ENCODE measurements at places on chromosomes 3 and 15.

DNA sequence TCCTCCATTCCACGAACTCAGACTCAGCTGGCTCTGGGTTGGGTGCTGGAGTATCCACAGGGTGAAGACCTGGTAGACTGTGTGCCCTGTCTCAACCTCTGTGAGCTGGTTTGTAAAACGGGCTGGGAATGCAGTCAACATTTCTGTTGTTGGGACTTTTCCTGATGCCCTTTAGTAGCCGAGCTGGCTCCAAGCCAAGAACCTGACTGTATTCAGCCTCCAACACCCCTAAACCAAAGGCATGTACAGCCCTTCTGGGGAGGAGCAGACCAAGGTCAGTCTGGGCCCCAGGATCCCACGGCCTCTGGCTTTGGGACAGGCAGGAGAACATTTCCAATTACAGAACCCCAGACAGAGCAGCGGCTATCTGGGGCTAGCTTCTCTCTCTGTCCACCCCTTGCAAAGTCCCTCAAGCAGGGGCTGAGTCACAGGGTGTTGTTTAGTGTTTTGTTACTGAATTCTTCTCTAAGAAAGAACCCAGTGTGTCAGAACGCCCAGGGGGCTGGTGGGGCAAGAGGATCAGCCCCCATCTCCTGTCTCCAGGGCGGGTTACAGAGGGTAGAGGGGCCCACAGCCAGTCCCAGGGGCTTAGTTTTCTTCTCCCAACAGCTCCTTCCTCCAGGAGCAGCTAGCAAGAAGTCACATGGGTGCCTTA lies 56.8 kb upstream of the SLC6A6 start:
- H3K4me3 ChIP-seq, result no peak overlapping the region
- H3K4me1 ChIP-seq, result no peaks in the 10 kb centered on the region
- no peak for DNase-seq
- H3K27me3 ChIP-seq, result peaks cover 66% of the 10 kb centered on the region

DNA sequence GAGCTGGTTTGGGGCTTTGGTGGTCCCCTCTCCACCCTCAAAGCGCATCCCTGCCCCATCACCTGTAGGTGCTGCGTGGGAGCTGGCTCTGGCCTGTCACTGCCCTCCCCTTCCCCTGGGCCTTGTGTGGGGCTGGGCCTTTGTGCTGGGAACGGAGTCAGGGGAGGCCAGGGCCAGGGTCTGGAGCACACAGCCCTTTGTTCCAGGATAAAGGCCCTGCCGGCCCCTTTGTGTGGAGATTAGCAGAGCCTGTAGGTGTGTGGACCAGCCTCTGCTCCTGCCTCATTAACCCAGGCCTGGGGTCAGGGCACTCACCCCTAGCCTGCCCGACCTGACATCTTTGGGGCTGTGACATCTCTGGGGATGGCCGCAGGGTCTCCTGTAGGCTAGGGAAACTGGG lies 8.9 kb downstream of the EPHB3 start:
- no peak overlapping the region for H3K27ac ChIP-seq
- H3K27me3 ChIP-seq, result peaks cover 16% of the 10 kb centered on the region
- H3K4me1 ChIP-seq, result peaks cover 46% of the 10 kb centered on the region
- no peak for DNase-seq

- no peak for DNase-seq
- H3K4me3 ChIP-seq, result no peak overlapping the region
- H3K4me1 ChIP-seq, result no peaks in the 10 kb centered on the region
- no peak overlapping the region for H3K27ac ChIP-seq
- no peaks in the 10 kb centered on the region for H3K27me3 ChIP-seq
Observed at GRCh38 chr3:143360244-143360643, 240.7 kb downstream of the CHST2 start.

DNA sequence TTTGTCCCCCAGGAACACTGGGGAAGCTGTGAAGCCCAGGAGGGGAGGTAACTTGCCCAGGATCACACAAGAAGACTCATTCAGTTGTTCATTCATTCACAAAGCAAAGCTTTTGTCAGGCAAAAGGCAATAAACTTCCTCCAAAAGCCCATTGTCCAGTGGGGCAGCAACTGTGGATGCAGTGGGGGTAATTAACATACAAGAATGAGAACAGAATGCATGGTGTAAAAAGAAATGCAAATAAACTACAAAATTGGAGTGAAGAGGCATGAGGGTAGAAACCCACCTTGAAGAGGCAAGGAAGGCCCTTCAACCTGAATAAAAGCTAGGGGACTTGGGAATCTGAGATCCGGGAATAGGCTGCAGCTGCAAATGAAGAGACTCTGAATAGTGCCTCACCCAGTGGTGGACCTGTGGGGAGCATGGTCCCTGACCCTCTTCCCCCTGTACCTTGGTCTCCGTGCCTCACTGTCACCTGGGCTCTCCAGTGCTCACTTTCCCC lies 363.6 kb downstream of the CLSTN2 start:
- no peaks in the 10 kb centered on the region for H3K27me3 ChIP-seq
- H3K27ac ChIP-seq, result no peak overlapping the region
- no peaks in the 10 kb centered on the region for H3K4me1 ChIP-seq
- no peak for DNase-seq
- no peaks in the 10 kb centered on the region for H3K36me3 ChIP-seq
- no peak overlapping the region for H3K4me3 ChIP-seq

DNA sequence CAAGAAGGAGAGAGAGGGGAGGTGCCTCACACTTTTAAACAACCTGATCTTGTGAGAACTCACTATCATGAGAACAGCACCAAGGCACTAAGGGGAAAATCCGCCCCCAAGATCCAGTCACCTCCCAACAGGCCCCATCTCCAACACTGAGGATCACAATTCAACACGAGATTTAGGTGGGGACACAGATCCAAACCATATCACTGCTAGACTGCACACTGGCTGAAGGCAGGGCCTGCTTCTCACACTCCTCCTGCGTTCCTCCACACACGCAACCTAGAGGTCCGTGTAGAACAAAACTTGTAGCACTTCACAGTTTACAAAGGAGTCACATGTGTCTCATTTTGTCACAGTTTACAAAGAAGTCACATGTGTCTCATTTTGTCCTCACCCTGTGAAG lies 97.8 kb downstream of the DAPK2 start:
- no peaks in the 10 kb centered on the region for H3K36me3 ChIP-seq
- no peak overlapping the region for H3K27ac ChIP-seq
- peaks cover 6% of the 10 kb centered on the region for H3K4me1 ChIP-seq

- no peak for DNase-seq
- H3K36me3 ChIP-seq, result no peaks in the 10 kb centered on the region
- H3K4me1 ChIP-seq, result peaks cover 58% of the 10 kb centered on the region
- no peaks in the 10 kb centered on the region for H3K27me3 ChIP-seq
- H3K27ac ChIP-seq, result peak overlapping the region; percentile 64
Observed at GRCh38 chr3:197354568-197355001, 56.2 kb upstream of the DLG1 start.

DNA sequence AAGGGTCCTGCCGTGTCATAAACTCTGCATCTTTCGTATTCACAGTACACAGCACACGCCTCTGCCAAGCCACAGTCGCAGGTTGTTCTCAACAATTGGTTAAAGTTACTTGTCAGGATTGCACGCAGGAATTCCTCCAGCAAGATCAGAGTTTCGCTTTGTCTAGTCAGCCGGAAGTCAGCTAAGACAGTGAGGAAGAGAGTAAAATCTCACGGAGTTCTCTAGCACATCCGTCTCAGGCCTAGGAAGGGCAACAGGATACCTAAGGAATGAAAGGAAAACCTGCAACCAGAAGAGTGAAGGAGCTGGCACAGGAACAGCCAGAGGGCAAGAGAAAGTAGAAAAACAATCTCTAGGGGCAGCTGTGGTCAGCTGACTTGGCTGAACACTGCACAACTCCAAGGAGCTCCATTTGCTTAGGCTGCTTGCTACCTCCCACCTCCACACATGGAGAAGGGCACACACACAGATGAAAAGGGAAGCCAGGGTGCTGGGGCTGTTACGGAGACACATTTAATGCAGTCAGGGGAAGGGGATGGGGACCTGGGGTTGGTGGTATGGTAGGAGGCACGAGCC lies 23.7 kb downstream of the RORA start:
- no peak overlapping the region for H3K4me3 ChIP-seq
- H3K4me1 ChIP-seq, result no peaks in the 10 kb centered on the region

GRCh38 chr3:46632792-46633191 lies 20.5 kb downstream of the FAM240A start:
- H3K36me3 ChIP-seq, result no peaks in the 10 kb centered on the region
- H3K27ac ChIP-seq, result no peak overlapping the region
- no peak overlapping the region for H3K4me3 ChIP-seq
- H3K4me1 ChIP-seq, result peaks cover 25% of the 10 kb centered on the region

DNA sequence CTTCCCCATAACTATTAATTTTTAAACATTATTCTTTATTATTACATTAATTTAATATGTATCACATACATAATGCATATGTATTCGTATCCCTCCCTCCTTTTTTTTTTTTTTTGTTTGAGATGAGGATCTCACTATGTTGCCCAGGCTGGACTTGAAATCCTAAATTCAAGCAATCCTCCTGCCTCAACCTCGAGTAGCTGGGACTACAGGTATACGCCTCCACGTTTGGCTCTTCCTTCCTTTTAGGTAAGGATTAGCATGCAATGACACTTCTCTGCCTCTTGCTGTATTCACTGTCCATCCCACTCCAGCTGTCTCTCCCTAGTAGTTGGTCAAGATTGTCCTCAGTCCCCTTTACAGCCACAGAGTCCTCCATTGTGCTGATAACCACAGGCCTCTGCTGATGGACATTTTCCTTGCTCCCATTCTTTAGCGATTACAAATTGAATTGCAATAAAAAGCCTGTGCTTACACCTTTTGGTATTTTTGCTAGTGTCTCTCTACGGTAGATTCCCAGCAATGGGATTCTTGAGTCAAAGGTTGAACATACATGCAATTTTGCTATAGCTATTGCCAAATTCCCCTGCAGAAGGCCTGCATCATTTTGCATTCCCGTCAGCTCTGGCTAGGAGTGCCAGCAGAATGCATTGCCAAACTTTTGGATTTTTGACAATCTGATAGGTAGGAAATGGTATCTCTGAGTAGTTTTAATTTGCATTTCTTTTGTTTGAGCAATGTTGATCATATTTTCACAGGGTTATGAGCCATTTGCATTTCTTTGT lies 156.6 kb downstream of the SMAD6 start:
- no peak for DNase-seq
- no peak overlapping the region for H3K4me3 ChIP-seq
- no peaks in the 10 kb centered on the region for H3K4me1 ChIP-seq
- no peak overlapping the region for H3K27ac ChIP-seq
- H3K36me3 ChIP-seq, result no peaks in the 10 kb centered on the region
- H3K27me3 ChIP-seq, result no peaks in the 10 kb centered on the region

DNA sequence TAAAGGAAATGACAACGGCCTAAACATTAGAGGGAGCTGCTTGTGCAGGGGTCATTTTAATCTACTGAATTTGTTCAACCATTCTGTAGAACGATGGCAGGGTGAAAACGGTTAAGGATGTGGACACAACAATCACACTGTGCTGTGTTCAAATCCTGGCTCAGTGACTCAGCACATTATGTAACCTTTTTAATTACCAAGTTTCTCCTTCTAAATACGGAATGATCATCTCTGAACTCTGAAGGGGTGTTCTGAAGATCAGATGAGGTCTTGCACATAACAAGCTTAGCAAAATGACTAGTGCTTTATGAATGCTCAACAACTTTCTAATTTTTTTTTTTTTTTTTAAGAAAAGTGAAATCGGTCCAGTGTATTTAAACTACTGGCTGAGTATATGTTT lies 592.8 kb downstream of the FOXP1 start:
- peaks cover 48% of the 10 kb centered on the region for H3K4me1 ChIP-seq
- no peaks in the 10 kb centered on the region for H3K27me3 ChIP-seq
- no peak for DNase-seq
- H3K27ac ChIP-seq, result peak overlapping the region; percentile 14
- H3K4me3 ChIP-seq, result no peak overlapping the region

GRCh38 chr15:93063796-93064690 lies 25.0 kb downstream of the RGMA start:
- DNase-seq, result no peak
- H3K4me1 ChIP-seq, result peaks cover 99% of the 10 kb centered on the region
- H3K4me3 ChIP-seq, result no peak overlapping the region
- H3K27me3 ChIP-seq, result no peaks in the 10 kb centered on the region
- H3K27ac ChIP-seq, result peak overlapping the region; percentile 77
- peaks cover 10% of the 10 kb centered on the region for H3K36me3 ChIP-seq

DNA sequence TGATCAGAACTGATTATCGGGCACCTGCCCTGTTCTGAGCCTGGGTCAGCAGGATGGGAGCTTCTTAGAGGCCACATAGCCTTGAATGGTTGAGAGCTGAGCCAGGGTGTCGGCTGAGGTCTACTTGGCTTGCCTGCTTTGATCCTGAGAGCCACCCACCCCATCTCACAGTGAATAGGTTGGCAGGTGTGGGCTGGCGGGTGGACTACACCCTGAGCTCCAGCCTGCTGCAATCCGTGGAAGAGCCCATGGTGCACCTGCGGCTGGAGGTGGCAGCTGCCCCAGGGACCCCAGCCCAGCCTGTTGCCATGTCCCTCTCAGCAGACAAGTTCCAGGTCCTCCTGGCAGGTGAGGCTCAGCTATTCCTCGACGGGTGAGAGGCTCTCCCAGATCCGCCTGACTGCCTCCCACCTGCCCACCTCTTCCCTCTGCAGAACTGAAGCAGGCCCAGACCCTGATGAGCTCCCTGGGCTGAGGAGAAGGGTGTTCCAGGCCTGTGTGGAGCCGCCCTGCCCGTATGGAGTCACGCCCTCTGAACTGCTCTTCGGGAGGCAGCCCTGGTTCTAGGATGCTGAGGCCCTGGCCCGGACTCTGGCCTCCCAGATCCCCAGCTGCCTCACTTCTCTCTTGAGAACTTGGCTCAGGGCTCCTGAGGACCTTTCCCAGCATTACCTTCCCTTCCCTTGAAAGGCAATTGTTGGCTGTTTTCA lies 3.8 kb downstream of the COMMD4 start:
- no peak overlapping the region for H3K4me3 ChIP-seq
- no peak for DNase-seq
- H3K4me1 ChIP-seq, result peaks cover 8% of the 10 kb centered on the region
- no peaks in the 10 kb centered on the region for H3K27me3 ChIP-seq
- H3K36me3 ChIP-seq, result no peaks in the 10 kb centered on the region
- no peak overlapping the region for H3K27ac ChIP-seq

DNA sequence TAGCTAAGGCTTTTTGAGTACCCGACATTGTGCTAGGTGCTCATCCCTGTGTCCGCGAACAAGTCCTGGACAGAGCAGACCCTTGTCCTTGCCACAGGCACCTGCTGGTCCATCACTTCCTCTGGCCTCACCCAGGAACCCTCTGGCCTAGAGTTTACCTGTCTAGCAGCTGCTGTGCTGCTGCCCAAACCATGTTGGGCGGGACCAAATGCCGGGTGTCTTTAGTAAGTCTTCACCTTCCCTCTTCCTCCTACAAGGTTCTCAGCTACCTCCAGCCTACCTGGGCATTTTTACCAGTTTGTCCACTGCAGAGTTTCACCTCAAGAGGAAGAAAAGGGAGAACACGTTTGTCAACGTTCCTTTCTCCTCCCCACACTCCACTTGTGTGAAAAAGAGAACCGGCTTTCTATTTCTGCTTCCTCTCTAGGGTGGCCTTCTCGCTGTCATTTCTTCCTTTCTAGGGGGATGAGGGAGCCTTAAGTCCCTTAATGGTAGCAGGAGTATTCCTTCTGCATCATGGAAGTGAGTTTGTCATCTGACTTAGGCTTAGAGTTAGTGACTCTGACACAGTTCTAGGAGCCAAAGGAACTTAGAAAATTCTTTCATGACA lies 80.4 kb upstream of the GCNT3 start:
- peaks cover 3% of the 10 kb centered on the region for H3K27me3 ChIP-seq
- H3K27ac ChIP-seq, result peak overlapping the region; percentile 65
- DNase-seq, result no peak
- H3K4me3 ChIP-seq, result no peak overlapping the region
